ENCODE measurements at places on chromosomes 5 and 9. TPM values are rescaled to one million over a fixed set of nuclear protein-coding genes. Genes with fewer than 3 reads are reported as not detected.

CCNB1 gene
- 23.3 TPM for total RNA-seq

PAEP gene
- not detected for total RNA-seq

HARS2 gene
- 28.4 TPM for total RNA-seq

SLC45A2 gene
- total RNA-seq, result not detected

SCAI gene
- total RNA-seq, result 4.8 TPM

RASGRF2 gene
- 15.8 TPM for total RNA-seq

PCDHA13 gene
- 0.10 TPM for total RNA-seq

FAM163B gene
- not detected for total RNA-seq

RELL2 gene
- 8.5 TPM for total RNA-seq

GPR151 gene
- total RNA-seq, result not detected

ACOT12 gene
- not detected for total RNA-seq

BNC2 gene
- 19.0 TPM for total RNA-seq

RGS14 gene
- total RNA-seq, result 9.8 TPM

WDR70 gene
- 17.6 TPM for total RNA-seq

SLC25A25 gene
- total RNA-seq, result 16.1 TPM

KIAA0825 gene
- total RNA-seq, result 2.9 TPM
